ENCODE measurements at places on chromosomes 6 and 20.

- DNase-seq, result no peak
These were observed 12.7 kb downstream of the SCAND1 start for GRCh38 chr20:35941620-35942019.

- DNase-seq, result no peak
These were observed 225.5 kb downstream of the TAF4 start for GRCh38 chr20:61839912-61840778.

GRCh38 chr6:2748183-2748582, 2.5 kb downstream of the MYLK4 start:
- no peak for DNase-seq

GRCh38 chr6:133542056-133542821, 301.1 kb downstream of the EYA4 start:
- no peak for DNase-seq

DNA sequence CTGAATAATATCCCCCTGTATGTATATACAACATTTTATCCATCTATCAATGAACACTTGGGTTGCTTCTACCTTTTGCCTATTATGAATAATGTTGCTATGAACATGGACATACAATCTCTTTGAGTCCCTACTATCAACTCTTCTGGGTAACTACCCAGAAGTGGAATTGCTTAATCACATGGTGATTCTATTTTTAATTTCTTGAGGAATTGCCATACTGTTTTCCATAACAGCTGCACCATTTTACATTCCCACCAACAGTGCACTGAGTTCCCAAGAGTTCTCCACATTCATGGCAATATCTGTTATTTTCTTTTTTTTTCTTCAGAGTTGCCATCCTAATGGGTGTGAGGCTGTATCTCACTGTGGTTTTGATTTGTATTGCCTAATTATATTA, 88.3 kb downstream of the ZHX3 start:
- DNase-seq, result no peak

- DNase-seq, result no peak
These were observed 326.4 kb downstream of the LAMA2 start for GRCh38 chr6:129209355-129209754.

DNA sequence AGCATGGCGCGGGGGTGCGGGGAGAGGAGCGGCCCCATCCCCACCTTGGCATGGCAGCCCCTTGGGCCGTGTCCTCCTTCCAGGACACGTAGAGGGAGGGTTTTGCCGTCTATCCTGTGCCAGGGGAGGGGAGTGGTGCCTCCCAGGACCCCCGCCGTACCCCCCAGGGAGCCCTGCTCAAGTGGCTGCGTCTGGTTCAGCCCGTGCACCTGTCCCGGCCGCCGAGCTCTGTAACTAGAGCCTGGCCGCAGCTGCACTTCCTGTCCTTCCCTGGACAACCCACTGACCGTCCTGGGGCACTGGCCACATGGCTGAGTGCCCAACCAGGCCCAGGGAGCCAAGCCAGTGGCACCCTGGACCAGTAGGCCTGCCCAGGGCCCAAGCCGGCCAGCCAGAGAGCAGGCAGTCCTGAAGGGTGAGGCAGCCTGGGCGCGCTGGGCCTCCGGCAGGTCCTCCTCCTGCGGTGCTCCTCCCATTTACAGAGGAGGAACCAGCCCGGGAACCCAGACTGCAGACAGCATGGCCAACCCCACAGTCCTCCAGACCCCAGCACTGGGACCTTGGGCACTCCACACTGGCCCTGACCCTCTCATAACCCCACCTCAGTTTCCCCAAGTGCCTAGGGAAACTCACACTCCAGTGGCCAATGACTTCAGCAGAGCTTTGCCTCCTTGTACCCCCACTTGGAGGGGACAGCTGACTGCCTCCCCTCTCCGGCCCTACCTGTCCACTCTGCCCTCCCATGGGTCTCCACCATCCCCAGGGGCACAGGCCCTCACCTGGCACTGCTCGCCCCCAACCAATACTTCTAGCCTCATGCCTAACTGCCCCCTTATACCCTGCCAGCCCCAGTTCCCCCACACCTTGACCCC, 8.7 kb downstream of the LAMA5 start:
- DNase-seq, result no peak

GRCh38 chr6:64040113-64040512, 404.5 kb downstream of the PHF3 start:
- DNase-seq, result no peak

DNA sequence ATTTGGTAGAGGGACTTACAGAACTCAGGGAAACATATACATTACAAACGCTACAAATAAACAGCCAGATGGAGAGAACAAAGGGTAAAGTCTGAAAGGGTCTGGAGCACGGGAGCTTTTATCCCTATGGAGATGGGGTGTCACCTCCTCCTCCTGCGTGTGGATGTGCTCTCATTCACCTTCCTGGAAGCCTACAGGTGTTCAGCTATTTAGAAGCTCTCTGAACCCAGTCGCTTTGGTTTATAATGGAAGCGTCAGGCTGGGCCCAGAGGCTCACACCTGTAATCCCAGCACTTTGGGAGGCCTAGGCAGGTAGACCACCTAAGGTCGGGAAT, 17.7 kb upstream of the ITCH start:
- no peak for DNase-seq

DNA sequence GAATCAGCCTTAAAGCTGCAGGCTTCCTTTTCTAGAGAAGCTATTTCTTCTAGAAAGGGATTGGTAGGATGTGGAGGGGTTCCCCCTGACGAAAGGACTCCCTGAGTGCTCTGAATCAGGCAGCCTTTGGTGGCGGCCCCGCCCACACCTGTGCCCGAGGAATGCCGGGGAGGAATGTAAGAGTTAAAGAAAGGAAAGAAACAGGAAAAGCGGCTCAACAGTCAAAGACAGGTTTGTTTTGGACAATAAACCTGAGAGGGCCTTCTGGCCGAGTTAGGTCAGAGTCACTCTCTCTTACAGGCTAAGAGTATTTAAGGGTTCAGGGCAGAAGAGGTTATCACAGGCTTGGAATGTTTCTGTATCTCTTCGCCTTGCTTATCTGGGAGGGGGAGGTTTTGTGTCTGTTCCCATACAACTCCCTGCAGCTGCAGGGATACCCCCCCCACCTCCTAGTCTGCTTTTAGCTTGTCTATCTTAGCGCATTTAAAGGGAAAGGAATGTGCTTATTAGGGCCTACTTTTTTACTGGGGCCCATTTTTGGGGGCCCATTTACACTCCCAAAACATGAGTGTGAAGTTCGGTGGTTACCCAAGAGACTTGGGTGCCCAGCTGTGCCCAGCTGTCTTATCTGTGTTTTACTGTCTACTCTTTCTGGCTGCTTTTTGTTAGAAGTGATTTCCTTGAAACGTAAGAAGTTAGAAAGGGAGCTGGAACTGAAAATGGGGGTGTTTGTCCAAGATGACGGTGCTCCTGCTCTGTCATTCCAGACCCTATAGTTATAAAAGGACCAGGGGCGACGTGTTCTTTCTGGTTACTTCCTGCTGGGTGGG, 32.8 kb downstream of the DYNLT1 start:
- no peak for DNase-seq

GRCh38 chr6:6696867-6697531, 108.5 kb downstream of the LY86 start:
- peak; percentile 35 for DNase-seq

GRCh38 chr6:134519465-134519864, 201.6 kb upstream of the SGK1 start:
- DNase-seq, result no peak

DNA sequence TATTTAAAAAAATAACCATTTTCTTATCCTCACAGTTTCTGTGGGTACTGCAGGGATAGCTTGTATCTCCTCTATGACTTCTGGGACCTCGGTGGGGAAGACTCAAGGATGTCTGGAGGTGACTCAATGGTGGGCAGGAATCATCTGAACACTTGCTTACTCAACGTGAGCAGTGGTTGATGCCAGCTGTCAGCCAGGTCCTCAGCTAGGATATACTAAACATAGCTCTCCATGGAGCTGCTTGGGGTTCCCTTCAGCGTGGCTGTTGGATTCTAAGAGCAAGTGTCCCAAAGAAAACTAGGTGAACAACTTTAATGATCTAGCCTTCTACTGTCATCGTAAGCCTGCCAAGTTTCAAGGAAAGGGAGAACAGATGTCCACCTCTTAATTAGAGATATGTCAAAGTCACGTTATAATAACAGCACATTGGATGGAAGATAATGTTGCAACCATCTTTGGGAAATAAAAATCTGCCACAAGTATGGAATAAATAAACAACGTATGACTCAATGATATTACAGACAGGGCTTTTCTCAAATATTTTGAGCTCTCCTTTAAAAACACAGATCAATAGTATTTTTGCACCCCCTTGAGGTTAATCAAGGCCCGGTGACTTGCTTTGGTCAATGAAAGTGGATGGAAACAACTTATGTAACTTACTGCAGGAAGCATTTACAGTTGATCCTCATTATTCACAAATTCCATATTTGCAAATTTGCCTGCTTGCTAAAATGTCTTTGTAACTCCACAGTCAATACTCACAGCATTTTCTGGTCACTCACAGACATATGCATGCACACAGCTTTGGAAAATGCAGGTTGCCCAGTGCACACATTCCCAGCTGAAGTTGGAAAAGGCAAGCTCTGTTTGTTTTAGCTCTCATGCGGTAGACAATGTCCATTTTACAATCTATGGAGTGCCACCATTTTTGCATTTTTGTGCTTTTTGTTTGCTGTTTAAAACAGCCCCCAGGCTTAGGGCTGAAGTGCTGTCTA, 6.6 kb upstream of the HEBP2 start:
- DNase-seq, result no peak

DNA sequence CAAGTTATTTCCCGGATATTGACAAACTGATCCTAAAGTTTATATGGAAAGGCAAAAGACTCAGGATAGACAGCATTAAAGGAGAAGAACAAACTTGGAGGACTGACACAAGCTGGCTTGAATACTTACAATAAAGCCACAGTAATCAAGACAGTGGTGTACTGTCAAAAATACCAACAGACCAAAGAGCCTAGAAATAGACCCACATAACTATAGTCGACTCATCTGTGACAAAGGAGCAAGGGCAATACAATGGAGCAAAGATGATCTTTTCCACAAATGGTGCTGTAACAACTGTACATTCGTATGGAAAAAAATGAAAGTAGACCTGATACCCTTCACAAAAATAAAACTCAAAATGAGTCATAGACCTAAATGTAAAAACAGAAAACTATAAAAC, 46.0 kb downstream of the ABHD12 start:
- no peak for DNase-seq

GRCh38 chr20:25277051-25277801, 29.3 kb downstream of the PYGB start:
- no peak for DNase-seq

- DNase-seq, result no peak
These were observed 597.9 kb downstream of the EPM2A start for GRCh38 chr6:145137425-145137824.

GRCh38 chr20:34622821-34623451, 54.0 kb downstream of the PIGU start:
- no peak for DNase-seq

DNA sequence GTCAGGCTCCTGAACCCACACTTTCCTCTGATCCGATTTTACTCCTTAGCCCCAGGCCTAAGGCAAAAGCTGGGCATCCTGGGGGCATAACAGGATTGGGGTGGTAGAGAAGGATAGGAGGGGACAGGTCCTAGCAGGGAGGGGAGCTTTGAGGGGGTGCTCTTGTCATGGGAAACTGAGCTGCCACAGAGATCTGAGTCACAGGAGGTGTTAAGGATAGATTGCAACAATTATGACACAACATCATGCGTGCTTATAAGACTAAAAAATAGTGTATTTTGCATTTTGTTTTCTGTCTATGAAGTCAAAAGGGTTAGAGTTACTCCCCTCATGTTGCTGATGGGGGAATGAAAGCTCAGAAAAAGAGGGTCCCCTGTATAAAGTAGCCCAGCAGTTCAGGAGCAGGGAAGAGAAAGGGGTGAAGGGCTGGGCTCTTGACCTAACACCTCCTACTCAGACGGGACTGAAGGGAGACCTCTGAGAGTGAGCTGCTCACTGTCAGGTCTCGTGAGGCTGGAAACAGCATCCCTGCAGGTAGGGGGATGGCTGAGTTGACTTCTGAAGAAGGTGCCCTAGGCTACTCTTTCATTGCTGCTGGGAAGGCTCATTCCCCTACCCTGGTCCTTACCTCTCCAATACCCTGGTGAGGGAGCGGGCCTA, 2.0 kb downstream of the GLP1R start:
- DNase-seq, result no peak

DNA sequence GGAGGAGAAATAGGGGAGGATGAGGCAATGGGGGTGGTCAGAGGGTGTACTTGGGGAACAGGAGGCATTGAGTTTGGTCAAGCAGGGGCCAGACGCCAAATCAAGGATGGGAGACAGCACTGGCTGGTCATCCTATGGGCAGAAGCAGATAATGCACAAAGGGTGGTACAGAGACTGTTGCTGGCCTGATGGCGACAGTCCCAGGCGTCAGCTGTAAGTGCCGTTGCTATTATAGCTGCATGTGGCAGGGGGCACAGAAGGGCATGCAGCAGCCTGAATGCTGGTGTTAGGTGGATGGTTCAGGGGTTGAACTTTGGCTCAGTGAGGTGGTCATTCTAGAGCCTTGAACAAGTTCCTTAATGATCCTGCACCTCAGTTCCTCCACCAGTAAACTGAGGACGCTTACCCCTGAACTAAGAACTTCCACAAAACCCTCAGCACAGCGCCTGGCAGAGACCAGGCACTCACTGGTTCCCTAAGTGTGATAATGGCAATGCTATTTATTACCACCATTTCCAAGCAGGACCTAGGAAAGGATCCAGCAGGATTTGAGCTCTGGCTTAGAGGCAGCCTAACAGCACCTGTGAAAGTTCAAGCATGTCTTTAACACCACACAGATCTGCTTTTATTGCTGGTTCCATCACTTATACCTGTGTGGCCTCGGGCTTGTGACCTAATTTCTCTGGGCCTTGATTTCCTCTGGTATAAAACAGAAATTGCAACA, 162.7 kb downstream of the INSM1 start:
- no peak for DNase-seq

DNA sequence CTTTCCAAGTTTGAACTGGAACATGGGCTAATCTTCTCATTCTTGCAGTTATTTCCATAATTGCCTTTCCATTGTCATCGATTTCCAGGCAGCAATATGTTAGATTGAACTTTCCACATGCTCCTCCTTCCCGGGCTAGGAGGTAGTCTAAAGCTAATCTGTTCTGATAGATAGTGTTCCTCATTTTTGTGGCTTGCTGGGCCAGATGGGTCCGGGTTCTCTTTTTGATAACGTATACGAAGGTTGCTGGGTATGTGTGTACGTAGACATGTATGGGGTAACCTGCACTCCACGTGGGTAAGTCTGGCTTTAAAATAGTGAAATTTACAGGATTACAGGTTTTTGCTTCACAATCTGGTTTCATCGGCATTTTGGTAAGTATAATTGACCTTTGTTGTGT, 14.0 kb upstream of the GMPR start:
- no peak for DNase-seq
